Calu3 (cell line): ENCODE measurements at places on chromosomes 7 and 10.

DNA sequence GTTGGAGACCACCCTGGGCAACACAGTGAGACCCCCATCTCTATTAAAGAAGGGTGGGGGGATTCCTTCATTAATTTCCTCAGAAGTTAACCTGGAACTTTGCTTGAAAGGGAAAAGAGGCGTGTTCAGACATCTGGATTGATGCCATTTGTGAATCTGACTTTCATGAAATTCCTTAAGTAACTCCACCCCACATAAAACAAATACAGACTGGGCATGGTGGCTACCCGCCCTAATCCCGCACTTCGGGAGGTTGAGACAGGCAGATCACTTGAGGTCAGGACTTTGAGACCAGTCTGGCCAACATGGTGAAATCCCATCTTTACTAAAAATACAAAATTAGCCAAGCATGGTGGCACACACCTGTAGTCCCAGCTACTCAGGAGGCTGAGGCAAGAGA is 75.0 kb downstream of the EEPD1 start:
- DNase-seq = no peak

DNA sequence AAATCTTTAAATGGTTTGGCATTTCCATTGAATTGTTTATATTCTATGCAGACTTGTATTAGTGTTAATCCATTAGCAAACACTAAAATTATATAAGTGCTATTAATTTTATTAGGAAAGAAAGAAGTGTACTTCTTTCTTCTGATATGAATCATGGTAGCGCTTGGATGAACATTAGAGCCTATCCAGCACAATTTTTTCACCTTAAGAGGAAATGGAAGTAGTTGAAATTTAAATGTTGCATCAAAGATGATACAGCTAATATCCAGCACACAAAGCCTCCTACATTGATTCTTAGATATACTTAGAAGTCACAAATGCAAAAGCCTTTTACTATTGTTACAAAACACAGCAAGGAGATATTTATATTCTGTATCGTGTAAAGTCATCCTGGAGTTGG is 174.5 kb downstream of the AHR start:
- no peak for DNase-seq

- DNase-seq = no peak
These were observed 53.8 kb downstream of the SMURF1 start for GRCh38 chr7:99089914-99090629.

- no peak for DNase-seq
These were observed 97.0 kb downstream of the ANKRD61 start for GRCh38 chr7:6128205-6128604.

DNA sequence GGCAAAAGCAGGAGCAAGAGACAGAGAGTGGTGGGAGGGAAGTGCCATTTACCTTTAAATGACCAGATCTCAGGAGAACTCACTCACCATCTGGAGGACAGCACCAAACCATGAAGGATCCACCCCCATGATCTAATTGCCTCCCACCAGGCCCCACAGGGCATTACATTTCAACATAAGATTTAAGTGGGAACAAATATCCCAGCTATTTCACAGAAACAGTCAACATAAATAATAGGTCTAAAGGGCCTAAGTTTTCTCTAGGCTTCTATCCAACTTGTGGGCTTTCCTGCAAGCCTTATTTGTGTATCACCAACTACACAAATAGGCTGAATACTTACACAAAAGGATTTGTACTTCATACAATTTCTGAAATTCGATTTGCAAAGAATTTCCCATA is 196.8 kb upstream of the POT1 start:
- DNase-seq = no peak

GRCh38 chr10:17548162-17548561 is 69.0 kb downstream of the HACD1 start:
- DNase-seq = no peak

GRCh38 chr10:8039321-8039881 is 15.1 kb upstream of the GATA3 start:
- no peak for DNase-seq

GRCh38 chr7:17600340-17600752 is 301.9 kb downstream of the AHR start:
- peak; percentile 68 for DNase-seq

GRCh38 chr7:98921608-98922372 is 43.5 kb downstream of the TRRAP start:
- no peak for DNase-seq

DNA sequence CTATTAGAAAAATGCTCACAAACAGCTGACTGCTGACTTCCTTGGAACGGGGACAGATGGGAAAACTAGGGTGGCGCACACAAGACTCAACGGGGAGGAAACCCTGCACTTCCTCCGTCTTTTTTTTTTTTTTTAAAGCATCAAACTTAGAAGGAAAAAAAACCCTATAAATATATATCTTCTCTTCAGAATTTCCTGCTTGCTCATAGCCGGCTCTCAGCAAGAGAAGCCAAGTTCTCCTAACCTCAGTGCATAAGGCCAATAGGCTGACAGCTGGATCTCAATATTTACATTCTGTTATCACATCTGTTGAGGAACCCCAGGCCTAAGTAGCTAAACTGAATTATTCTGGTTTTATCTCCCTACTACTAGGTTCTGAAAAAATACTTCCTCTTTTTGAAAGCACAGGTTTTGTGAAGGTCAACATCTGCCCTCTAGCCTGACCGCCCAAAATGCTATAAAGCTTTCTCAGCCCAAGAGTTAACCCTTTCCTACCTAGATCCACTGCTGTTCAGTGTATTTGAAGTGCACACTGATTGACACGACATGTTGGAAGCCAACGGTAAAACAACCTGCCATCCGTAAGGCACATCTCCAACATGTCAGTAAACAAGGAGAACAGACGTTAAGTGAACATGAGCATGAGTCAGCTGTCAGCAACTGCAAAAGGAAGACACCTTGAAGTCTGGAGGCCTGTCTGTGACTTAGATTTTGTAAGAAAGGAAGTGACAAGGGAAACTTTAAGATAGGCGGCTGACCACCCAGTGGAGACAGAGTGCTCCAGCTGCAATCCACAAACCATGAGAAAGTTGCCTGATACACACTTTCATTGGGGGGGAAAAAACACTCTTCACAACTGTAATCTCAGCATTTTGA is 83.8 kb downstream of the EBLN1 start:
- no peak for DNase-seq

- no peak for DNase-seq
These were observed 57.0 kb downstream of the CALD1 start for GRCh38 chr7:134836447-134836846.

DNA sequence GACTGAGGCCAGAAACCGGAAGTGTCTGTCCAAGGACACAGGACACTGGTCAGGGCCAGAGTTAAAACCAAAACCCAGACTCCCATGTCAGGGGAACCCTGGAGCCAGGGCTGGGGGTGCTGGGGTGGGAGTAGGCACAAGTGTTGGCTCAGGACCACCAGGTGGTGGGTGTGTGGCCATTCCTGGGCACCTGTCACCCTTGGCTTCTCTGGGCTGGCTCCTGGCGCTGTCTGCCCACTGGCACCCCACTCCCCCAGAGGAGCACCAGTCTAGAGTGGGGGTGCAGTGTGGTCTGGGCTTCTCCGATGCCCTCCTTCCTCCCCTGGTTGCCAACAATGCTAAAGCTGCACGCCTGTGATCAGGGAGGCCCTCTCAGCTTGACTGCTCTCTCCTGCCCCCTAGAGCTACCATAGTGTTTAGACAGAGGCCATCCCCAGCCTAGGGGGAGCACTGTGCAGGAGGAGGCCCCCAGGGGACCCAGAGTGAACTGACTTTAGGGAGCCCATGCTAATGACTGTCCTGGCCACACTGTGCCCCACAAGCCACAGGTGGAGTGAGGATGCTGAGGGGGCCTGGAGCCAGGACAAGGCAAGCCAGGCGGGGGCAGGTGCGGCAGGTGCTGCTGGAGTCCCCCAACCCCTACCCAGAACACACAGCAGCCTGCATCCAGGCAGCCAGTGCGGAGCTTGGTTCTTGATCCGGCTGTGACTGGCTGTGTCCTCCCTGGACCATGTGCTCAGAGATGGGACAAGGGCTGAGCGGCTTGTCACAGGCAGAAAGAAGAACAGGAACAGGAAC is 11.0 kb downstream of the RASGEF1A start:
- DNase-seq = peak; percentile 53

GRCh38 chr10:118990326-118990725 is 39.2 kb upstream of the NANOS1 start:
- no peak for DNase-seq

DNA sequence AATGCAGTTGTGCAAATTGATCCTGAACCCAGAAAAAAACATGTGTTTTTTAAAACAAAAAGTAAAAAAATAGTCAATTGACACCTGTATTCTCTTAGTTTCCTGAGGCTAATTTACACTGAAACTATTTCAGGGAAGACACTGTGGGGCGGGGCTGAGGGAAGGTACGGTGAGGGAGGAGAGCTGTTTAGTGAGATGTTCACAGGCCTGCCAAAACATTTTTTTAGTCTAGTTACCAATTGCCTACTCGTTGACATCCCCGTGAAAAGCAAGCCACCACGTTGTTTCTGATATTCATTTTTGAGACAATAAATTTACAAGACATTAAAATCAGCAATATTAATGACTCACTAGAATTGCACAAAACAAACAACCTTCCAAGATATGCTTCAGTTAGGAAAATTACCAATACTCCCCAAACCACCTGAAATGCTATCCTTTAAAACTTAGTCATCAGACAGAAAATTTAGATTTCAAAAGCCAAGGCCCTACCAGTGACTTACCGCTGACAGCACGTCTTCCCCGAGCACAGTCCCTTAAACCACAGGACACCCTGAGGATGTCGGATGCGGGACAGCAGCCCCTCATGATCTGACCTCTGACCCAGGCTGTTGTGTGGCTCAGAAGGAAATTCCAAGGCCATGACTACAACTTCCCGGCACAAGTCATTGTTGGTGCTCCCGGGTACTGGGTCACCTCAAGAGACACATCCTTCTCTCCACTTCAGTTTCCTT is 279.2 kb downstream of the PRPF18 start:
- DNase-seq = peak; percentile 44

- no peak for DNase-seq
These were observed 65.5 kb downstream of the HPSE2 start for GRCh38 chr10:99170116-99170675.

GRCh38 chr7:128202287-128202957 is 38.7 kb upstream of the LEP start:
- DNase-seq = no peak

DNA sequence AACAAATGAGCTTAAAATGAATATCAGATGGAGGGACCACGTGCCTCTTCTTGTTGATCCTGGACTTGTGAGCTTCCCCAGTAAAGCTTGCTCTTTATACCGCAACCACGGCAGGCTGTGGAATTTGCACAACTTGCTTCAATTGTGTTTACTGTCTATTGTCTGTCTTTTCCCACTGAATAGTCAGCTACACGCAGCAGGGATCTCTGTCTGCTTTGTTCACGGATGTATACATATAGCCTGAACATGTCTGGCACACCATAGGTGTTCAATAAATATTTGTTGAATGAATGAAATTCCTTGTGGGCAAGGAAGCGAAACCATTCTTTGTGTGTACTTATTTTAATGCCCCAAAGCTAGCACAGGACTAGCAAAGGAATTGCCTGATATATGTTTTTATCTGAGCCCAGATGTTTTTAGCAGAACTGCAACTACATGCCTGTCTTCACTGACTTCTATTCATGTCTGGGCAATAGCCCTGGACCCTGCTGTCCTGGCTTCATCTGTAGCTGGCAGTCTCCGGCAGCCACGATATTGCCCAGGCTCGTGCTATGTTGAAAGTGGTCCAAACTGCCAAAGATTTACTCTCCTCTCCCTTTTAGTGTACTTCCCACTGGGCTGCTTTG is 29.9 kb upstream of the IFRD1 start:
- DNase-seq = no peak

GRCh38 chr7:108376206-108376605 is 80.0 kb downstream of the NRCAM start:
- no peak for DNase-seq

GRCh38 chr7:25319707-25320106 is 91.4 kb upstream of the NPVF start:
- no peak for DNase-seq

DNA sequence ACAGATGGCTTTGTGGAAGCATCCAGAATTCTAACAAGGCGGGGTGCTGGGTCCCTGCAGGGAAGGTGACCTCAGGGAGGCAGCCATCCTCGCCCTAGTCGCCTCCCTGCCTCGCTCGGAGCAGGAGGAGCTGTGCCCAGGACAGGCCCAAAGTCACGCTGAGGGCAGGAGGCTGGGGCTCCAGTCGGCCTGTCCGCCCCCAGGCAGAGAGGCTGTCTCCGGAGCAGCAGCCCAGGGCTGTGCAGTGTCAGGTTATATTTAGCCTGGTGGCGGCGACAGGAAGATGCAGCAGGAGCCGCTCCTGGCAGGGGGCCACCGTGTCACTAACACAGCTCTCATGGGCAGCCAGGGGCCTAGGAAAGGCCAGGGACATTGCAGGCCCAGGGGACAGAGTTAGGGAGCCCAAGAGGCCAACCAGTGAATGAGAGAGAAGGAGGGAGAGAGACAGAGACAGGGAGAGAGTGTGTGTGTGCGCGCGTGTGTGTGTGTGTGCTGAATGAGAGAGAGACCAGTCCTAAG is 13.5 kb downstream of the KCNH2 start:
- no peak for DNase-seq

- DNase-seq = no peak
These were observed 469.3 kb upstream of the COBL start for GRCh38 chr7:51785876-51786275.

DNA sequence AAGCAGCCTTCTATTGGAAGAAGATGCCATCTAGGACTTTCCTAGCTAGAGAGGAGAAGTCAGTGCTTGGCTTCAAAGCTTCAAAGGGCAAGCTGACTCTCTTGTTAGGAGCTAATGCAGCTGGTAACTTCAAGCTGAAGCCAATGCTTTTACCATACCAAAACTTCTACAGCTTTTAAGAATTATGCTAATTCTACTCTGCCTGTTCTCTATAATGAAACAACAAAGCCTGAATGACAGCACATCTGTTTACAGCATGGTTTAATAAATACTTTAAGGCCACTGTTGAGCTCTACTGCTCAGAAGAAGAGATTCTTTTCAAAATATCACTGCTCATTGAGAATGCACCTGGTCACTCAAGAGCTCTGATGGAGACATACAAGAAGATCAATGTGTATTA is 951.9 kb upstream of the LRRN3 start:
- no peak for DNase-seq

DNA sequence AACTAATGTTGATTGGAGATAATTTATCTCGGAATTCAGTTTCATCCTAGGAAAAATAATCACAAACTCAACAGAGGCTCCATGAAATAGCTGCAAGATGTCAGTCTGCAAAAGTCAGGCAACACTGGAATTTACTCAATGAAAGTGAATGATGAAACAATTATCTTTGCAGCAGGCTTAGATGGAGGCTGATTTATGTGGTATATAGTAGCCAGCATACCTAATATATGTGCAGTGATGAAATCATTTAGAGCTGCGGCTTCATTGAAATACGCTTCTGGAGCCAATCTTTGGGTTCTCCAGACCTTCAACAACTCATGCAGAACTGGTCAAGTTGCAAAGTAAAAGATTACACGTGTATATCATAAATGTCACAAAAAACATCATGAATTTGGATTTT is 113.3 kb downstream of the ITGA8 start:
- DNase-seq = no peak

GRCh38 chr10:133375357-133376115 is 2.4 kb upstream of the ECHS1 start:
- DNase-seq = no peak

GRCh38 chr10:79407811-79408795 is 37.3 kb downstream of the ZCCHC24 start:
- DNase-seq = no peak
